ENCODE measurements at places on chromosomes 4 and X. TPM values are rescaled to one million over a fixed set of nuclear protein-coding genes. Genes with fewer than 3 reads are reported as not detected.

- no peak for DNase-seq
Observed at GRCh38 chr4:107866726-107867125, 42.0 kb downstream of the SGMS2 start.

The ATP2B3 gene
- total RNA-seq = not detected

The MND1 gene
- 0.38 TPM for total RNA-seq

GRCh38 chr4:6229671-6230501 is 29.5 kb upstream of the JAKMIP1 start:
- no peak for DNase-seq

- peak; percentile 47 for DNase-seq
Observed at GRCh38 chr4:23373261-23373660, 516.6 kb downstream of the PPARGC1A start.

DNA sequence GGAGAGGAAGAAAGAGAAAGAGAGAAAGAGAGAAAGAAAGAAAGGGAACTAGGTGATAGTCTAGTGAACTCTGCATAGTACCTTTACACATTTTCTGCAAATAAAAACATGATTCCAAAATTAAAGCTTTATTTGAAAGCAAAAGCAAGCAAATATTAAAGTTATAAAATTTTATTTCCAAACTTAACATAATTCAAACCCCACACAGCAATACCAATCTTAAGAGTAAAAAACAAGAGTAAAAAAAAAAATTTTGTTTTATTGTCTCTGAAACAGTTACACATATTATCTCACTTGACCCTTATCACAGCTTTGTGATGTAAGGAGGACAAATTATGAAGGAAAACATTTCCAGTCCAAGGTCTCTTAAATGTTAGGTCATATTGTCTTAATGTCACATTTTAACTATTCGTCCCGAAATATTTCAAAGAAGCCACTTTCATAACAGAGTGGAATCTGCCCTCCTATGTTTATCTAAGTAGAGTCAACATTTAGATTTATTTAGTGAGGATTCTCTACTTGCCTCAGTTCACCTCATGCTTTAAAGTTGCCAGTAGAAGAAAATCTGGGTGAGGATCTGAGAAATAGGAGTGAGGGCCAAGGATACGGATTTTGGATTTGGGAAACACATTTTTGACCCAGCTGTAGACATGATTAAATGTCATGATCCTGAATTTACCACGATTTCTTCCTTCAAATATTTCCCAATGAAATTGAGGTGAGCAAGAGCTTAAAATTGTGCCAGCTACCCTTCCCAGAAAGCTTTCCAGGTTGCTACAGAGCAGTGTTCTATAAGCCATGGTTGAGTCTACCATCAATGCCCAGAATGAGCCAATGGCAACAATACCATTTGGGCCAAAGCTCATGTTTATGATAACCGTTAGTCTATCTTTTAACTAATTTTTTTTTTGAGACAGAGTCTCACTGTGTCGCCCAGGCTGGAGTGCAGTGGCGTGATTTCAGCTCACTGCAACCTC is 7.5 kb upstream of the FGA start:
- DNase-seq = no peak

The TENM3 gene
- 3.0 TPM for total RNA-seq

- DNase-seq = no peak
Observed at GRCh38 chr4:10593130-10593529, 91.4 kb downstream of the CLNK start.

DNA sequence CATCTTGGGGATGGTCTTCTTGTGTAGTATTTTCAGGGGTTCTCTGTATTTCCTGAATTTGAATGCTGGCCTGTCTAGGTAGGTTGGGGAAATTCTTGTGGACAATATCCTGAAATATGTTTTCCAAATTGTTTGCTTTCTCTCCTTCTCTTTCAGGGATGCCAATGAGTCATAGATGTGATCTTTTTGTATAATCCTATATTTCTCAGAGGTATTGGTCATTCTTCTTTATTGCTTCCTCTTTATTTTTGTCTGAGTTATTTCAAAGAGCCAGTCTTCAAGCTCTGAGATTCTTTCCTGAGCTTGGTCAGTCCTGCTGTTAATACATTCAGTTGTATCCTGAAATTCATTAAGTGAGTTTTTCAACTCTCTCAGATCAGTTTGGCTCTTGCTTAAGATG is 73.1 kb downstream of the MAMLD1 start:
- DNase-seq = no peak

DNA sequence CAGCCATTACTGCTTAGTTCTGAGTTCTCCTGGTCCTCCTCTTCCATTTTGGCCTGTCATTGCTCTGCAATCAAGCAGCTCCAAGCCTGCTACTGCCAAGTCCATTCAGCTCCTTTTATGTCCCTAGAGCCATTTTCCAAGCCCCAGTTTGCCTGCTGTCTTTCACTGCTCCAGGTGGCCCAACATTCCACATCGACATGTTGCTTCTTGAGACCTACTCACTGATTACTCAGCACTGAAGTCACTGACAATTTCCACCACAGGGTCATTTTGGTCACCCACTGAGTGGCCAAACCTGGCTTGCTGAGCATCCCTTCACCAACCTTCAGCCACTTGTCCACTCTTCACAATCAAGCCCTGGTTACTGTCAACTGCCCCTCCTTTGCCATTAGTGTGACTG is 27.2 kb downstream of the LRIT3 start:
- DNase-seq = no peak

DNA sequence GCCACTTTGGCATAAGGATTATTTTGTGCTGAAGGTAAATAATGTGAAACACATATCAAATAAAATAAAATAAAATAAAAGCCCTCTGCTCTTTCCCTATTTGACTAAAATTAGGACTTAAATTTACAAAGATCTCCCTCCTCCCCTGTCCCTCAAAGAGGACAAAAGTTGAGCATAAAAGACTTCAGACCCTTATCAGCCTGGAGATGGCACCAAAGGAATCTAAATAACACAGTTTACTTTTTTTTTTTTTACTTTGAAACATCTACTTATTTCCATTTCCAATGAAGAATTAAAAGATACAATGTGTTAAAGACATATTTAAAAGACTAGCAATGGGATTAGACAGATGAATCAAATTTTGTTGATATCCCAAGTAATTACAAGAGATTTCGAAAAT is 89.7 kb downstream of the EPHA5 start:
- no peak for DNase-seq

The EPHA5 gene
- 0.13 TPM for total RNA-seq

DNA sequence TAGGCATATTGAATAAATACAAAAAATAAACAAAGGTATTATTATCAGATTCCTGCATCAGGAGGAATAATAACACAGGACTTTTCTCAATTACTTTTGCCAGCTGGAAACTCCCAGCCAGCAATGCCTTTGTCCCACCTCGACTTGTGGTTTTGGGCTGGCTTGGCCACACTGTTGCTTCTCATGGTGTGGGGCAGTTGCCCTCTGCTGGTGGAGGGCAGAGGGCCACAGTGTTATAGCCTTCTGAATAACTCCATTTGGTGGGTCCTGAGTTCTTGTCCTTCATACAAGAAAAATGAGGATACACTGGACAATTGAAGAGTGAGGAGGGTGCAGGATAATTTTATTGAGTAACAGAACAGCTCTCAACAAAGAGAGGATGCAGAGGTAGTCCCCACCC is 1206.0 kb upstream of the ADGRL3 start:
- no peak for DNase-seq

- DNase-seq = no peak
Observed at GRCh38 chrX:18981124-18981807, 2.6 kb downstream of the PHKA2 start.

The PAK3 gene
- 0.35 TPM for total RNA-seq

- DNase-seq = peak; percentile 51
Observed at GRCh38 chr4:37662861-37663390, 23.2 kb downstream of the RELL1 start.

GRCh38 chrX:79080141-79080540 is 64.3 kb upstream of the GPR174 start:
- DNase-seq = no peak

The SLC4A4 gene
- 21.2 TPM for total RNA-seq

DNA sequence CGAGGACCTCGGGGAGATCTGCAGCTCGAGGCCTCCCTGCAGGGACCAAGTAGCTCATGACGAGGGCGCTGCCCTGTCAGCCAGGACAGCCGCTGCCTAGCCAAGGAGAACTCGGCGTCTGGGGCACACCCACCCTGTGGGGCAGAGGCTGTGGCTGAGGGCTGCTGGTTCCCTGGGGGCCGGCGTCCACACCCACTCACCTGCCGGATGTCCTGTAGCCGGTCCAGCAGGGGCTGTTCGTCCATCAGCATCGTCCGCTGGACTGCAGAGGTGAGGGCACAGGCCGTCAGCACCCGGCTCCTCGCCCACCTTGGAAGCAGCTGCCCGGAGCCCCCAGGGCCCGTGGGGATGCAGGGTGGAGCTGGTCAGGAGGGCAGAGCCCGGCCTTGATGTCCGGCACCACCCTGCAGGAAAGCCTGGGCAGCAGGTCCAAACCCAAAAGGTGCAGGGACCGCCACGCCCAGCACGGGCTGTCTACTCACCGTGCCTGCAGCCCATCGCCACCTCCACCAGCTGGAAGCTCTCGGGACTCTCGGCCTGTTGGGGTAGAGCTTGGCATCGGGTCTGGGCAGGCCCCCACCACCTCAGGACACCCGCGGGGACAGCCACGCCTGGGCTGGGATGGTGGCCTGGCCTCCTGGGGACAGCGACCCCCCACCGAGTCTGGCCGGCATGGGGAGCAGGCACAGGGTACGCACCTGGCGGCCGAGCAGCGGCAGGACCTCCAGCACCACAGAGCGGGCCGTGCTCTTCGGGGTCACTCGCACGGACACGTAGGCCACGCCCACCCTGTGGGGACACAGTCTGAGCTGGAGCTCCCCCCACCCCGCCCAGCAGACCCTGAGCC is 6.9 kb downstream of the DGKQ start:
- DNase-seq = no peak

- no peak for DNase-seq
Observed at GRCh38 chrX:148933881-148934280, 433.5 kb downstream of the AFF2 start.

- no peak for DNase-seq
Observed at GRCh38 chr4:37138789-37139188, 105.8 kb upstream of the NWD2 start.
